ENCODE measurements at places on chromosomes 3 and 15.

GRCh38 chr3:182258538-182259177 is 534.6 kb upstream of the ATP11B start:
- no peak for DNase-seq

DNA sequence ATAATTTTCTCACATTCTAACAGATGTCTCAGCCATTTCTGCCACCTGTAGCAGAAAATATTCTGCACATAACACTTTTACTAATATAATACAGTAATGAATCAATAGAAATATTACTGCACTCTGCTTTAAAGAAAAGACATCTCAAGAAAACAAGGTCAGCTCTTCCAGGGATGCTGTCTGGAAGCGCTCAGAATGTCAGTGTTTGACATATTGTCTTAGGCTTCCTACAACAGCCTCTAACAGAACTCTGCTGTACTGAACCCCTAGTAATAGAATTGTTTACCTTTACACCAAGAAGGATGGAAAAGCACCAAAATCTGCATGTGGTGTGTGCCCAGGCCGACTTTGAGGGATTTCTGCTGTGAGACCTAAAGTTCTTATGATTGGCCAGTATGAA is 61.9 kb upstream of the FSTL1 start:
- DNase-seq: no peak

DNA sequence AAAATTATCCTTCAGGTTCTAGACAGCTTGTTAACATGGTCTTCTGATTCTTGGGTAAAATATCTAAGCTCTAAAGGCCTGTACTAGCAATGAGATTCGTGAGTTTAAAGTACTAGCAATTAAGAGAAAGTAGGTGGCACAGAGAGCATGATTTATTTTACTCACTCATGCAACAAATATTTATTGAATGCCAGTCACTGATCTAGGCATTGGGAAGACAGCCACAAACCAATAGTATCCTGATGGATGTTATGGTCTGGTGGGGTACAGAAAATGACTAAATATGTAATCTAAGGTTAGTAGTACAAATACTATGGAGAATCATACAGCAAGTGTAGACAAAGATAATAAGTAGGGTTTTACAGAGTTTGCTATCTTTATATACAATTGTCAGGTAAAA is 751.3 kb downstream of the ZNF385D start:
- DNase-seq: no peak

DNA sequence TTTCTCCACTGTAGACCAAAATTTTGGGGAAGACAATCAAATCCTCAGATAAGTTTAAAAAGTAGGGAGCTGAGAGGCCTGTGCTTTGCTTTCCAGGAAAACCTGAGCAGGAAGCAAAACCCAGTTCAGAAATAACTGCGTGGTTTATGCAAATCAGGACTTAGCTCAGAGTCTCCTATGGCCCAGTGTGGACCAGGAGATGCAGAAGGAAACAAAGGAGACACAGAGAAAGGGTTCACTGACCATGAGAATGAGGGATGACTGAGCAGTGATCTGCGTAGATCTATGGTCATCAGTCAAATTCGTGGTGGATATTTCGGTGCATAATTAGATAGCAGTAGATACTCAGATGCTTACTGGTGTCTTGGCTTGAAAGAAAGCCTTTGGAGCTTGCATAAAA is 196.6 kb downstream of the TPRG1 start:
- no peak for DNase-seq

DNA sequence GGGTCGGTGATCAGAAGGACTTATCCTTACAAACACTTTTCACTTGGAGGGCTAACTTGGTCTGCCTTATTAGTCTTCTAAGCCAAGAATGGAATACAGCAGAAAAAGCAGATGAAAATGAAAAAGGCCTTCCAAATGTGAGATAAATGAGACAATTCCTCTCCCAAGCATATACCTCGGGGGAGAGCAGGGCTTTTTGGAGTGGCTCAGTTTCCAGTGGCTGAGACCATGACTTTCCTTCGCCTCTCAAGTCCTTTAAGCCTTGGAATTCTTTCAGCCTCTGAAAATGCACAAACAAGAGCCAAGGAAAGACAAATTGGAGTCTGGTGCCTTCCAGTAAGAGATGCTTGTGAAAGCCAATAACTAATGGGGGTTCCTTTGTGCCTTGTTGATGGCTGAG is 130.9 kb downstream of the DTWD1 start:
- DNase-seq: no peak

- no peak for DNase-seq
Observed at GRCh38 chr3:8610951-8611350, 33.6 kb downstream of the SSUH2 start.

Measured in NCI-H226 (cell line).